ENCODE measurements at places on chromosomes 12 and 14. TPM values are rescaled to one million over a fixed set of nuclear protein-coding genes. Genes with fewer than 3 reads are reported as not detected.
A peak's percentile ranks its signal among the peaks of the same experiment; 100 is the strongest.

- H3K27me3 ChIP-seq: no peaks in the 10 kb centered on the region
- no peaks in the 10 kb centered on the region for H3K36me3 ChIP-seq
- H3K27ac ChIP-seq: no peak overlapping the region
- H3K4me1 ChIP-seq: peaks cover 2% of the 10 kb centered on the region
- peak; percentile 41 for DNase-seq
Observed at GRCh38 chr12:46303039-46303666, 34.3 kb upstream of the SLC38A1 start.

The MSI1 gene
- not detected for polyA plus RNA-seq

DNA sequence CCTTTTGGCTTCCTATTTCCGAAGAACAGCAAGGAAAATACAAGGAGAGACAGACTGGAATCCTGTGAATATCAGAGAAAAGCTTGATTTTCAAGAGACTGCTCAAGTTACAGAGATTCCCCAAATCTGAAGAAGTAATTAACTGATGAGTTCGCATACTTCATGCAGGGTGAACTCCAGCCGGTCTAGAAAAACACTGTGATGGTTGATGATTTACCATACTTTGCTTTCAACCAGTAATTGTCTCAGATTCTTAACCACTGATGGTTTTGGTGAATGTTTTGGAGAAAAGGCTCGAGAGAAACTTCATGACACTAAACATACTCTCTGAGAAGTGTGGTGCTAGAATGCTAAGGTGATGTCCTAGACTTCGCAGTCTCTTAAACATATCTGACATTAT is 4.4 kb upstream of the PLXNC1 start:
- no peak for DNase-seq
- H3K27me3 ChIP-seq: peaks cover 40% of the 10 kb centered on the region
- H3K4me1 ChIP-seq: no peaks in the 10 kb centered on the region
- H3K4me3 ChIP-seq: no peak overlapping the region
- no peak overlapping the region for H3K27ac ChIP-seq
- no peaks in the 10 kb centered on the region for H3K36me3 ChIP-seq

DNA sequence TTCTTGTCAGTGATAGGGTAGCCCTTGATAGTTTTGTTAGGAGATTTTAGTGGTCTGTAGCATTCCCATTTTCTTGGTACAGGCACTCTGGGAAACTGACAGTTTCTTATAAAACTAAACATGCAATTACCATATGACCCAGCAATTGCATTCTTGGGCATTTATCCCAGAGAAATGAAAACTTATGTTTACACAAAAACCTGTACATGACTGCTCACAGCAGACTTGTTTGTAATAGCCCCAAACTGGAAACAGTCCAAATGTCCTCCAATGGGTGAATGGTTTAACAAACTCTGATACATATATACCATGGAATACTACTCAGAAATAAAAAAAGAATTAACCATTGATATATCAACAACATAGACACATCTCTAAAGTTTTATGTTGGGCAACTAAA is 75.5 kb downstream of the BORCS5 start:
- DNase-seq: no peak
- no peaks in the 10 kb centered on the region for H3K27me3 ChIP-seq
- H3K4me3 ChIP-seq: no peak overlapping the region
- peak overlapping the region; percentile 50 for H3K27ac ChIP-seq

DNA sequence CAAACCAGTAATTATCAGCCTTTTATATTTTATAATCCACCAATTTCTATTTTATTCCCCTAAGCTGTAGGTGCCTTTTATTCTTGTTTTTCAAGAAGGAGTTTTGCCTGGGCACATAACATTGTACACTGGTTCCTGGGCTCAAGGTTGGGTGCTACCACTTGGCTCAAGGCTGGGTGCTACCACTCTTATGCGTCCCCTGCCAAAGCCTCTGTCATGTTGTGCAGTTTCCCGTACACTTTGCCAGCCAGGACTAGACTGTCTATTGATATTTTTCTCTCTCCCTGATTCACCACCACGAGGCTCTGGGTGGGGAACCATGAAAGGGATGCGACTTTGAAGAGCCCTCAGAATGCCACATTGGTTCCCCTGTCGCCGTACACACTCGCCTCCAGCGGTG is 52.5 kb upstream of the VASH1 start:
- no peak for DNase-seq
- no peaks in the 10 kb centered on the region for H3K4me1 ChIP-seq
- no peaks in the 10 kb centered on the region for H3K27me3 ChIP-seq
- H3K36me3 ChIP-seq: no peaks in the 10 kb centered on the region
- H3K27ac ChIP-seq: no peak overlapping the region
- H3K4me3 ChIP-seq: no peak overlapping the region

The PZP gene
- not detected for polyA plus RNA-seq

The KRT4 gene
- polyA plus RNA-seq: 1.9 TPM

The NRL gene
- 0.29 TPM for polyA plus RNA-seq

The FOXN4 gene
- not detected for polyA plus RNA-seq

GRCh38 chr12:23909551-23909950 is 39.9 kb downstream of the SOX5 start:
- no peak overlapping the region for H3K27ac ChIP-seq
- DNase-seq: no peak
- no peaks in the 10 kb centered on the region for H3K27me3 ChIP-seq
- H3K36me3 ChIP-seq: no peaks in the 10 kb centered on the region
- no peak overlapping the region for H3K4me3 ChIP-seq
- H3K4me1 ChIP-seq: no peaks in the 10 kb centered on the region

DNA sequence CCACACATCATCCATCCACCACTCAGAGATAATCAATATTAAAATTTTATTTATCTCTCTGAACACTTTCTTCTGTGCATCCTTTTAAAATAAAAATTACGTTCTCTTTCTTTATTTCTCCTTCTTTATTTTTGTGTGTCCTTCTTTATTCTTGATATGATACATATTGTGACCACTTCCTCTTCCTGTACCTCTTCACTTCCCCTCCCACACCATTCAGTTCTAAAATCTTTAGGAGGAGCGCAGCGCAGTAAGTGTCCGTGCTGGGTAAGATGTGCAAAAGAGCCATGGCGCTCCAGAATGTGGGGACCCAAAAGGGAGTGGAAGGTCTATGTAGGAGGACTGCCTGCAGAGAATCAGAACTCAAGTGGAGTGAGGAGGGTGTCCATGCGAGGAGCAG is 256.7 kb downstream of the ITPR2 start:
- DNase-seq: no peak
- H3K27me3 ChIP-seq: no peaks in the 10 kb centered on the region
- no peak overlapping the region for H3K4me3 ChIP-seq
- no peaks in the 10 kb centered on the region for H3K36me3 ChIP-seq
- H3K27ac ChIP-seq: no peak overlapping the region
- no peaks in the 10 kb centered on the region for H3K4me1 ChIP-seq

- no peaks in the 10 kb centered on the region for H3K27me3 ChIP-seq
- H3K36me3 ChIP-seq: peaks cover 7% of the 10 kb centered on the region
- no peak for DNase-seq
- no peak overlapping the region for H3K4me3 ChIP-seq
- H3K4me1 ChIP-seq: peaks cover 41% of the 10 kb centered on the region
Observed at GRCh38 chr14:23141706-23142444, 22.8 kb upstream of the CEBPE start.

- no peak overlapping the region for H3K4me3 ChIP-seq
- no peak overlapping the region for H3K27ac ChIP-seq
- DNase-seq: no peak
- H3K27me3 ChIP-seq: no peaks in the 10 kb centered on the region
- H3K36me3 ChIP-seq: no peaks in the 10 kb centered on the region
- peaks cover 38% of the 10 kb centered on the region for H3K4me1 ChIP-seq
Observed at GRCh38 chr12:42761086-42761485, 171.5 kb upstream of the PRICKLE1 start.

- H3K27ac ChIP-seq: no peak overlapping the region
- H3K36me3 ChIP-seq: no peaks in the 10 kb centered on the region
- H3K4me3 ChIP-seq: no peak overlapping the region
- no peak for DNase-seq
Observed at GRCh38 chr12:131211340-131211938, 257.7 kb downstream of the ADGRD1 start.

- H3K36me3 ChIP-seq: no peaks in the 10 kb centered on the region
- no peak overlapping the region for H3K27ac ChIP-seq
- DNase-seq: no peak
- no peak overlapping the region for H3K4me3 ChIP-seq
- no peaks in the 10 kb centered on the region for H3K27me3 ChIP-seq
- H3K4me1 ChIP-seq: no peaks in the 10 kb centered on the region
Observed at GRCh38 chr14:72583316-72584272, 310.3 kb downstream of the DPF3 start.

DNA sequence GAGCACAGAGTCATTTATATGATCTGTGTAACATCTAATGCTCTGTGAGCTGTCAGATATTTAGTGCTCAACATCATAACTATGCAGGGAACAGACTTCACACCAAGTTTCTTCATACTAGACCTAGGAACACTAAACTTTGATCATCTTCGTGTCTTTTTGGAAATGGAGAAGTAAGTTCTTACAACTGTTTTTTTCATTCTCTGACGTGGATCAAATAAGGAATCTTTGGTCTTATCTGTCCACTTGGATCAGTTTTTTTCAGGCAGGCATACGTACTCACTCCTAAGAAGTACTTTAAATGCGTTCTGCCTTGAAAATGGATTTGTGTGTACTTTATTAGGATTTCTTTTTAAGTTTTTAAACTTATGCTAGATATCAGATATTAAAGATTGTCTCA is 191.0 kb downstream of the FBXL14 start:
- DNase-seq: no peak
- H3K4me1 ChIP-seq: no peaks in the 10 kb centered on the region
- H3K4me3 ChIP-seq: no peak overlapping the region
- peaks cover under 1% of the 10 kb centered on the region for H3K36me3 ChIP-seq
- no peak overlapping the region for H3K27ac ChIP-seq
- H3K27me3 ChIP-seq: no peaks in the 10 kb centered on the region

The GARIN6 gene
- polyA plus RNA-seq: not detected

The APAF1 gene
- polyA plus RNA-seq: 5.0 TPM

DNA sequence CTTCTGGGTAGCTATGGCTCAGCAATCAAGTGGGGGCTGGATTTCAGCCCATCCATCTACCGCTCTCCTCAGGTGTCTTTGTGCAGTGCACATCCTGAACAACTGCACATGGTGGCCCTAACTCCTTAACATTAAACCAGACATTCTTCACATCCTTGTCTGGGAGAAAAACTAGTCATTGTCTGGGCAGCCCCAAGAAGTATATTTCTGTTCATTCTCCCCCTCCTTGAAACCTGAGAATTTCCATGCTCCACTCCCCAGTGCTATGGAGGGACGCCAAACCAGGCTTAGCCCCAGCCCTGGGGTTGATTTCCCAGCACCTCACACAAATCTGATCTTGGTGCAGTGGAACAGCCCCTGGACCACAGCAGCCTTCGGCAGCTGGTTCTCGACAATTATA is 13.4 kb downstream of the MYL2 start:
- H3K4me3 ChIP-seq: no peak overlapping the region
- H3K27ac ChIP-seq: no peak overlapping the region
- H3K27me3 ChIP-seq: no peaks in the 10 kb centered on the region
- peaks cover 11% of the 10 kb centered on the region for H3K4me1 ChIP-seq
- DNase-seq: no peak
- H3K36me3 ChIP-seq: no peaks in the 10 kb centered on the region

- H3K27me3 ChIP-seq: no peaks in the 10 kb centered on the region
- H3K27ac ChIP-seq: no peak overlapping the region
- no peak for DNase-seq
- no peaks in the 10 kb centered on the region for H3K4me1 ChIP-seq
- no peak overlapping the region for H3K4me3 ChIP-seq
Observed at GRCh38 chr12:99810718-99811593, 163.4 kb downstream of the GARIN6 start.

DNA sequence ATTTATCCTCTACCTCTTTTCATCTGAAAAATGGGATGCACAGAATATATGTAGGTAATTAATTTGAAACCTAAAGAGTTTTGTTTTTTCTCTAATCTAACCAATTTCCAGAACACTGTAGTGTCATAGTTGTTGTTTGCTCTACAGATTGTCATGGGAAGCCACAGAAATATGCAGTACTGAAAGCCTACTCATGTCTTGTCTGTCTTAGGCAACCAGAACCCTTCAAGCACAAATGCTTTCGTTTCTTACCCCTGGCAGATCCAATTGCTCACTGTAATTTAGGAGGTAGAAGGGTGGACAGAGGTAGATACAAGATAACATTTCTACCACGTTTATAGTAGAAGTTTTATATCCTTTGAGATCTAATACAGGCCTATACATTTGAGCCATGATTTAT is 330.2 kb upstream of the NOVA1 start:
- H3K4me1 ChIP-seq: no peaks in the 10 kb centered on the region
- no peak overlapping the region for H3K4me3 ChIP-seq
- DNase-seq: no peak

- H3K27me3 ChIP-seq: no peaks in the 10 kb centered on the region
- no peaks in the 10 kb centered on the region for H3K36me3 ChIP-seq
- no peaks in the 10 kb centered on the region for H3K4me1 ChIP-seq
- no peak overlapping the region for H3K4me3 ChIP-seq
- no peak for DNase-seq
- no peak overlapping the region for H3K27ac ChIP-seq
Observed at GRCh38 chr12:31783996-31784645, 55.3 kb upstream of the AMN1 start.

The DHH gene
- not detected for polyA plus RNA-seq

DNA sequence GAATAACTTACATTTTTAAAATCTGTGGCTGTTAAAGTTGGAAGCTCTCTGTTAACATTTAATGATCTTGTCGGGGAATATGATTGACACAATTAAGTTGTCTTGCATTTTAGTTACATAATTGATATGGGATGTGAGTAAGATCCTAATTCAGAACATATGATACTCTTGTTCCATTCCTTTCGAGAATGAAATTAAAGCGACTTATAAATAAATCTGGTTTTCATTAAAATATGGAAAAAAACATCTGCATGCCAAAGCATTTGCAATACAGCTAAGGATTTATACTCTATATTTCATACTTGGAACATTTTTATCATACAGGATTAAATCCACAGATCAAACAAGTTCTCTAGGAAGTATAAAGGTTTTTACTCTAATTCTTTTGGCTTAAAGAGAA is 52.0 kb downstream of the SLC38A6 start:
- H3K27ac ChIP-seq: no peak overlapping the region
- no peak for DNase-seq
- H3K27me3 ChIP-seq: no peaks in the 10 kb centered on the region
- no peak overlapping the region for H3K4me3 ChIP-seq
- no peaks in the 10 kb centered on the region for H3K36me3 ChIP-seq

DNA sequence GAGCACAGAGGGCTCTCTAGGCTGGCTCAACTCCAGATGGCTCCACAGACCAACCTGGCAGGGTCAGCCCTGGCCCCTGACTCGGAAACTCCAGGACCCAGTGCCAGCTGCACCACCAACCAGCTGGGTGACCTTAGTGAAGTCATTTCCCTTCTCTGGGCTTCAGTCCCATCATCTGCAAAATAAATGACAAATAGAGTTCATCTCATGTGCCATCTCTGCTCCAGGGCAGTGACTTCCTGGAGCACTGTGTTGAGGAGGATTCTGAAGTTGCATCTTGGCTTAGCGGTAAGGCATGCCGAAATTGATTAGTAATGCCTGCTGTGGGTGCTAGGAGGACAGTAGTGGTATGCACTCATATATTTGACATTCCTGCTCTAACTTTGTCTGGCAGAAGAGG is 31.5 kb downstream of the DTX1 start:
- H3K36me3 ChIP-seq: no peaks in the 10 kb centered on the region
- peaks cover 4% of the 10 kb centered on the region for H3K27me3 ChIP-seq
- no peak overlapping the region for H3K4me3 ChIP-seq
- H3K4me1 ChIP-seq: no peaks in the 10 kb centered on the region
